NCI-H2081 (cell line): ENCODE measurements at places on chromosomes 2 and 18.

DNA sequence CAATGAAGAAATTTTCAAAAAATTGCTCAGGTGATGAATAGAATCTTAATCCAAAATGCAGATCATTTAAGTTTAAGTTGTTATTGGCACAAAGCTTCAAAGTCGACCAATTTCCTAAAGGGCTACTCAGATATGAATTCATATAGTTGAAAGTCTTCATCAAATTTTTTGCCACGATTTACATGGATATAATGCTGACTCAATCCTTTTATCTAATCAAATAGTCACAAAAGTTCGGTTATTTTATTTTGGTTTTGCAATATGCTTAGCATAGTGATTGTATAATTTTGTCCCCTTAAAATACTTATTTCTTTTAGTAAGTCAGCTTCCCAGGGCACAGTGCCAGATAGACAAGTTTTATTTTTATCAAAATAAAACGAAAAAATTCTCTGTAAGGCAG lies 227.3 kb downstream of the CD226 start:
- no peak for DNase-seq

GRCh38 chr18:76349067-76349715 lies 145.9 kb downstream of the ZNF516 start:
- peak; percentile 82 for DNase-seq

GRCh38 chr2:237696461-237696860 lies 69.1 kb downstream of the LRRFIP1 start:
- DNase-seq, result no peak

DNA sequence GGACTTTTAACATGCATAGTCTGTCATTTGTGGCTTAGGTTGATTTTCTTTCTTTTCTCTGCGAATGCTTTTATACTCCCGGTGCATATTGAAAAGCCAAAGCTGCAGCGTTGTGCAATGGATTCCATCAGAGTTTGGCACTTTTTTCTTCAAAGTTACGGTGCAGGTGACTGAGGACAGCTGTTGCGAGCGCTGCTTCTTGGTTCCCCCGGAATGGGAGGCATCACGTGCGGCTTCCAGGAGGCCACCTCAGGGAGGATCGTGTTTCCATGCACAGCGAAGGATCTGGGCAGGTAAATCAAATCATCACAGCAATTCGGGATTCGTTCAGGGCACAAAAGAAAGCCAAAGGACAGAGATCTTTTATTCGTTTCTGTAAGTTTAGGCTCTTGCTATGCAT lies 109.6 kb upstream of the ALKAL2 start:
- no peak for DNase-seq

DNA sequence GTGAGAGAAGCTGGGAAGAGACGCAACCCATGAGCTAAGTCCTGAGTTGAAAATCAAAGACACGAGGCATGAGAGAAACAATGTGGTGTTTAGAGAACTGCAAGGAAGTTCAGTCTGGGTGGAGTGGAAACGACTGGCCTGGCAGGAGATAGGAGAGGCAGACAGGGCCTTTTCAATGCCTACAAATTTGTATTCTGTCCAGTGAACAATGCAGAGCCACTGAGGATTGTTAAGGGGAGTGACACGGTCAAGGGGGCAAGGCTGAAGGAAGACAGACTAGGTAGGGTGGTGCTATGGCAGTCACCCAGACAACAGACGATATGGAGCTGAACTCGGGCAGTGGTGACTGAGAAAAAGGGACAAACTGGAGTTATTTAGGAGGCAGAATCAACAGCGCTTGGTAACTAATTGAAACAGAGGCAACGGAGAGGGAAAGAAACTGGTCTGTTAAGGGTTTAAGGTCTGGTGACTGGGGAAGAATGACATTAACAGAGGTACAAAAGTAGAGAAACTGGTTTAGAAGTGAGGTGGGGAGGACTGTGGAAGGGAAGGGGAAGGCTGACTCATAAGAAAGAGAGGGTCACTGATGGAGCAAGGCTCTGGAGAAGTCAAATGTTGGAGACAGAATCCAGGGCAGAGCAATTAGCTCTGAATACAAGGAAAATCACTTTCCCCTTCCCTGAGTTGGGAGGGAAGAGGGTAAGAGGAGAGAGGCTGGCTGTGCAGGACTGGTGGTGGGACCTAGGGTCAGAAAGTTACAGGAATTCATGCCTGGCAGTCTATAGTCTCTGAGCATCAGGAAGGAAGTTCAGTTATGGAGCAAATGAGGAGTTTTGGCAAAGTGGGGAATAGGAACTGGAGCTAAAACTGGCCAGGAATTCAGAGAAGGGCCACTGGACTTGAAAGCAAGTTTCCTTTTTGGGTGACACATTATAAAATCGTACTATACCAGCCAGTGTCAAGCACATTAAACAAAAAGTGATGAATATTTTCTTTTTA lies 63.4 kb upstream of the CHRNA1 start:
- DNase-seq, result no peak

DNA sequence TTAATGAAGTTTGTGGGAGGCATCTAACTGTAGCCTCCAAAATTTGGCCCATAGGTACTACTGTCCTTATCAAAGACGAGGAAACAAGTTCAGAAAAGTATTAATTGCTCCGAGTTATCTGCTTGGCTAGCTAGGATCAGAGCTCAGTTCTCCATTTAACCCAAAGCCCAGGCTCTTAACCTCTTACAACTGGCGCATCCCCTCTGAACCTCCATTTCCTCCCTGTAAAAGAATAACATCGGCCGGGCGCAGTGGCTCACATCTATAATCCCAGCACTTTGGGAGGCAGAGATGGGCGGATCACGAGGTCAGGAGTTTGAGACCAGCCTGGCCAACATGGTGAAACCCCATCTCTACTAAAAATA lies 3.5 kb upstream of the MSH6 start:
- DNase-seq, result no peak

- DNase-seq, result no peak
Measured at GRCh38 chr2:101006065-101006715, 4.1 kb downstream of the RPL31 start.

- DNase-seq, result no peak
Measured at GRCh38 chr2:95165030-95165370, 609 bp upstream of the ZNF2 start.

DNA sequence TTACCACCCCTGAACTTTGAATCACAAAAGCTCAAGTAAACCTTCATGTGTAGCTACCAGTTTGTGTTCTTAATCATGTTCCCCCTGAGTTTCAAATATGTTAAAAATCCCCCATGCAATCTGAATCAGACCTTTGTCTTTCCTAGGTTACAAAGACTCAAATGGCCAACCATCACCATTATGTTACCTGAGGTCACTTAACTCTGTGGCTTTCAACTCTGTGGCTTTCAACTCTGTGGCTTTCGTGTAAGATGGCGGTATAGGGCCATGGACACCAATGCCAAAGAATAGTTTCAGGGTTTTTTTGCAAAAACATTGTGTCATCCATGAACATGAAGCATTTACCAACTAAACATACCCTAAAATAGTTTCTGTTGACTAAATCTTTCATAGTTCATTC lies 6.7 kb downstream of the ERMN start:
- no peak for DNase-seq

DNA sequence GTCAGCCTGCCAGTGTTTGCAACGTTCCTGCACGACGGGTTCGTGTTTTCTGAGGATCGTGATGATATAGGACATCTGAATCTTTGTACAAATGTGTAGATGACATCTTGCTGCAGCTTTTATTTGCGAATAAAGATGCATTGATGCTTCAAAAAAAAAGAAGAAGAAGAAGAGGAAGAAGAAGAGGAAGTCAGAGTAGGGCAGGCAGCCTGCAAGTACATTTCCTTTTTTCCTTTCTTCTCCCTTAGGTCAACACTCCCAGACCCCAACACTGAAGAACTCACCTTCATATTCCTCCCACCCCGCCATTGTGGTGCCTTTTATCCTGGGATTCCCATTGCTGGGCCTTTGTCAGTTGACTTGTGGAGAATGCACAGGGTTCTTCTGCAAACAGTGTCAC lies 91.5 kb downstream of the FHOD3 start:
- no peak for DNase-seq

- DNase-seq, result no peak
Measured at GRCh38 chr2:140596447-140596846, 1534.4 kb downstream of the LRP1B start.

DNA sequence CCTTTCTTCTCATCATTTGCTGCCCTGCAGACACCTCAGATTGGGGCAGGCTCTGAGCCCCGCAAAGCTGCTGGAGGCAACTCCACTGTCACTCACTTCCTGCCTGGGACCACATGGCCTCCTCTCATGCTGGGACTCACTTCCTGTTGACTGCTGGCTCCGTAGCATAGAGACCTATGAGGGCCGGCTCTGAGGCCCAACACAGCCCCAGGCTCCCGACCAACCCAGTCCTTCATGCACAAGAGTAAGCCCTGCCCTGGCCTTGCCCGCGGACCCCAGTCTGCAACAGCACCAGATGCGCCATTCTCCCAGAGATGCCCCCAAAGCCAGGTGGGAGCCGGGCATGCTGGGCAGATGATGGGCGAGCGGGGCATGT lies 55.7 kb downstream of the DNMT3A start:
- DNase-seq, result no peak

GRCh38 chr2:197996583-197996982 lies 192.2 kb downstream of the PLCL1 start:
- DNase-seq, result no peak

DNA sequence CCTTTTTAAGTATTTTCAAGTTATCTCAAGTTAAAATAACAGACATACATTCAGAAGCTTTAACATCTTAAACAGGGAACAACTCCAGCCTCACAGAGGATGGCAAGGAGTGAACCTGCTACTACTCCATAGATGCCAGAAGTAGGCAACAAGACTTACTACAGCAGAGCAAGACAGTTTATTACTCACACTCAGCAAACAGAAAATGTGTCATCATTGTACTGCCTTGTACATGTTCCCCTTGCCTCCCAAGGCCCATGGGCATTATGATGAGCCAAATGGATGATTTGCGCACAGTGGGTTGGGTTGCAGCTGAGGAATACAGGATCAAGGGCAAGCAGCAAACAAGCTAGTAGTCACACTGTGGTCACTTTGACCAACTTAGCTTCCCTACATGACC lies 80.6 kb upstream of the VRK2 start:
- no peak for DNase-seq

DNA sequence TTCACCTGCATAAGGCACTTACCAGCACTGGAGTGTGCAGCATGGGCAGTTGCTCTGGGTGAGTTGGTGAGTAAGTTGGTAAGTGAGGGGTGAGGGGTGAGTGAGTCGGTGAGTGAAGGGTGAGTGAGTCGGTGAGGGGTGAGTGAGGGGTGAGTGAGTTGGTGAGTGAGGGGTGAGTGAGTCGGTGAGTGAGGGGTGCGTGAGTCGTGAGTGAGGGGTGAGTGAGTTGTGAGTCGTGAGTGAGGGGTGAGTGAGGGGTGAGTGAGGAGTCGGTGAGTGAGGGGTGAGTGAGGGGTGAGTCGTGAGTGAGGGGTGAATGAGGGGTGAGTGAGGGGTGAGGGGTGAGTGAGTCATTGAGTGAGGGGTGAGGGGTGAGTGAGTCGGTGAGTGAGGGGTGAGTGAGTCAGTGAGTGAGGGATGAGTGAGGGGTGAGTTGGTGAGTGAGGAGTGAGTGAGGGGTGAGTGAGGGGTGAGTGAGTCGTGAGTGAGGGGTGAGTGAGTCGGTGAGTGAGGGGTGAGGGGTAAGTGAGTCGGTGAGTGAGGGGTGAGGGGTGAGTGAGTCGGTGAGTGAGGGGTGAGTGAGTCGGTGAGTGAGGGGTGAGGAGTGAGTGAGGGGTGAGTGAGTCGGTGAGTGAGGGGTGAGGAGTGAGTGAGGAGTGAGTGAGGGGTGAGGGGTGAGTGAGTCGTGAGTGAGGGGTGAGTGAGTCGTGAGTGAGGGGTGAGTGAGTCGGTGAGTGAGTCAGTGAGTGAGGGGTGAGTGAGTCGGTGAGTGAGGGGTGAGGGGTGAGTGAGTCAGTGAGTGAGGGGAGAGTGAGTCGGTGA lies 17.1 kb downstream of the THAP4 start:
- DNase-seq, result no peak

DNA sequence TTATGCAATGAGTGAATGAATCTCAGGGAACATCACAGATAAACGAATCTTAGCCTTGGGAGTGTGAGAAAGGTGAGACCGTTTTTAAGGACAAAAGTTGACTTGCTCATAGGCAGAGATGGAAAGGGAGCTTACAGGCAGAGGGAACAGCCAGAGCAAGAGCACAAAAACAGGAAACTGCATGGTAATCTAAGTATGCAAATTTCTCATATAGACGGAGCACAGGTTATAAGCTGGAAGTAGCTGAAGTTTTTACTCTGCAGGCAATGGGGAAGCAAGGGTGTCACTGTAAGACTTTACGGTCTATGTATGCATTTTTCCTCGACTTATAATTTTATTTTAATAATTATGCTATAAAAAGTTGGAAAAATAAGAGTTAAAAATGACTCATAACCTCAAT lies 44.8 kb upstream of the STRN start:
- no peak for DNase-seq

DNA sequence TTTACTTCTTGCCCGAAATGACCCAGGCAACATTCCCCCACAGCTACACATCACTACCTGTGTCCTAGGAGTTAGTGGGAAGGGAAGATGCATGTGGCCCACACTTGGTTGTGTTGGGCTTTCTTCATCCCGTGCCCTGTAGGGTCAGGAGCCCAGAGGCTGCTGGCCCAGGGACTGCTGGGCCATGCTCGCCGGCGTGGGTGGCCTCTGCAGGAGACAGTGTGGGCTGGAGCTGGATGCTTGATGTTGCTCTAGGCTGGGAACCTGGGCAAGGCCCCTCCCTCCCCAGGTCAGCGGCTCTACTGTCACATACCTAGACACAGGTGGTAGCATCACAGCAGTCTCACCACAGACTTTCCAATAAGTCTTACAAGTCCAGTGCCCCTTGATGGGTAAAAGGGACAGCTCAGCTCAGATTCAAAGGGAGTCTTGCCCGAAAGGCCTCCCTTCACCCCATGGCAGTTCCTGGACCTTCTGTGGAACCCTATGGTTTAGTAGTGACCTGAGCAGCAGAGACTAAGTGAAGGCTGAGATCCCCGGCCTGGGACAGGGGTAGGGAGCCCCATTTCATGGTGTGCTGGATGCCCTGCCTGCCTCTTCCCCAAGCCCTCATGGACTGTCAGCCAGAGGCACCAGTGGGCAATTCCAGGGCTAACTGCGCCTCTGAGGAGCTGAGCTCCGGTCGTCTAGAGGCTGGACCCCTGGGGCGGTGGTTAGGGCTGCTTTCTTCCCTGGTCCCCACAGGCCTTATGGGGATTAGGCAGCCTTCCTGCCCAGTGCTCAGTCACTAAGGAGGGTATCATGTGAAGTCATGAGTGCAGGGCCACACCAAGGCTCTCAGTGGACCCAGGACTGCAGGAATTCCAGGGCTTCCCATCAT lies 45.4 kb upstream of the FAHD2A start:
- no peak for DNase-seq

- DNase-seq, result no peak
Measured at GRCh38 chr2:9103663-9104277, 100.3 kb upstream of the MBOAT2 start.
